ENCODE measurements at places on chromosomes 4 and X. TPM values are rescaled to one million over a fixed set of nuclear protein-coding genes. Genes with fewer than 3 reads are reported as not detected.

GRCh38 chr4:25448379-25449109 lies 71.5 kb downstream of the ANAPC4 start:
- DNase-seq: peak; percentile 32

RAB39B gene
- 0.85 TPM for polyA plus RNA-seq

DNA sequence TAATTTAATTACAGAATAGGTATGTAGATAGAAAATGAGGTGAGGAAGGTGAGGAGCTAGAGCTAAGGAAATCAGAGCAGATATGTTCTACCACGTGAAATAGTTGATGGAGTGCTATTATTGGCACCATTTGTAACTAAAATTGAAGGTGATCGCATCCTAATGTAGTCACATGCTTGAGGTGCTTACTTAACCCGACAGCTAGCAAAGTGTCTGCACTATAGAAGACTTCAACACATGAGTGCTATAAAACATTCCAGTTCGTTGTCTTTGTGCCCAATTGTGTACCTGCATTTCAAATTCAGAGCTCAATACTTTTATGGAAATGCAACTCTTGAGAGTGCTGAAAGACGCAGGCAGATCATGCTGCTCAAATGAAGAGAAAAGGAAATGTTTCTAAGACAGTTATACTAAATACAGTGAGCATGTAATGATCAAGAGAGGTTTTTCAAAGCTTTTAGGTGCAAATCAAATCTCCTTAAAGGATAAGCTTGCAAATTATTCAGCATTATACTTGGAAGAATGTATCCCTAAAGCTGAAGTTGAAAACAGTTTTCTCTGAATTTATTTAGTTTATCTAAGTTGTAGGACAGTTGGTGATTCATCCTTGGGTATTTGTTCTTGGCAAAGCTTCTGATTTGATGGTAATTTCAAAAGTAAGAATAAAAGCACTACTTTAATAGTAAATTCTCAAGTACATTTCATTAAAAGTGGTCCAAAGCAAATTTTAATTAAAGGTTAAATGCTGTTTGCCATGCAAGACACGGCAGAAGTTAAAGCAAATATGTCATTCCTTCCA lies 223.9 kb upstream of the EPHA5 start:
- DNase-seq: no peak

PAGE1 gene
- polyA plus RNA-seq: not detected

RRAGB gene
- 41.8 TPM for polyA plus RNA-seq

RNF212 gene
- polyA plus RNA-seq: 13.2 TPM

GABRE gene
- 16.6 TPM for polyA plus RNA-seq

DNA sequence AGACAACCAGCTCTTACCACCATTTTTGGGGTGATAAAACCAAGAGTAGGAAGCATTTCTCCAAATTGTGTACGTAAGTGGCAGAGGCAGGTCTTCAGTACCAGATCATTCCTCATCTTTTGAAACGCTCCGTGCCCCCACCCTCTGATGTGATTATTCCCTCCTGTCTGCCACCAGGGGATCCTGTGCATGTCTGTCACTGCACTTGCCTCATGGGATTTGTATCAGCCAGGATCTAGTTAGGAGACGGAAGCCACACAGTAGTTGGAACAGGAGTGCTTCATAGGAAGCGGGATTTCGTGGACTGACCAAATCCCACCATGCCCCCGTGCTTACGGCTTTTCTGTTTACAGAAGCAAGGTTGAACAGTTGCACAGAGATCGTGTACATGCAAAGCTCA lies 75.5 kb downstream of the SHROOM2 start:
- no peak for DNase-seq

HMGN5 gene
- polyA plus RNA-seq: 26.7 TPM

GRCh38 chr4:180909279-180909678 lies 1333.9 kb upstream of the TENM3 start:
- no peak for DNase-seq

DNA sequence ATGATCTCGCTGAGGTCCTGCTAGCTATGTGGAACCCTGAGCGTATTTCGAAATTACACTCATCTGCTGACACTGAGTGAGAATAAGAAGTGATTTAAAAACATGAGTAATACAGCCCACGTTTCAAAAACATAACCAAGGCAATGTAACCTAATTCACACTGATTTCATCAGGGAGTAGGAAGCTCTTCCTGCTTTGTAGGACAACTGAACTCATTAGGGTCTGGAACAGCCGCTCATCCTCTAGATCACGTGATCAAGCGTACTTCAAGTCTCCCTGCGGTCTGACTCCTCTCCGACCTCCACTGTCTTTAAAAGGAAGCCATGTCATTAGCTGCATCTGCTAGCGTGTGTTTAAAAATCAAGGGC lies 138.0 kb downstream of the NSUN7 start:
- DNase-seq: no peak

STOX2 gene
- 19.5 TPM for polyA plus RNA-seq

DNA sequence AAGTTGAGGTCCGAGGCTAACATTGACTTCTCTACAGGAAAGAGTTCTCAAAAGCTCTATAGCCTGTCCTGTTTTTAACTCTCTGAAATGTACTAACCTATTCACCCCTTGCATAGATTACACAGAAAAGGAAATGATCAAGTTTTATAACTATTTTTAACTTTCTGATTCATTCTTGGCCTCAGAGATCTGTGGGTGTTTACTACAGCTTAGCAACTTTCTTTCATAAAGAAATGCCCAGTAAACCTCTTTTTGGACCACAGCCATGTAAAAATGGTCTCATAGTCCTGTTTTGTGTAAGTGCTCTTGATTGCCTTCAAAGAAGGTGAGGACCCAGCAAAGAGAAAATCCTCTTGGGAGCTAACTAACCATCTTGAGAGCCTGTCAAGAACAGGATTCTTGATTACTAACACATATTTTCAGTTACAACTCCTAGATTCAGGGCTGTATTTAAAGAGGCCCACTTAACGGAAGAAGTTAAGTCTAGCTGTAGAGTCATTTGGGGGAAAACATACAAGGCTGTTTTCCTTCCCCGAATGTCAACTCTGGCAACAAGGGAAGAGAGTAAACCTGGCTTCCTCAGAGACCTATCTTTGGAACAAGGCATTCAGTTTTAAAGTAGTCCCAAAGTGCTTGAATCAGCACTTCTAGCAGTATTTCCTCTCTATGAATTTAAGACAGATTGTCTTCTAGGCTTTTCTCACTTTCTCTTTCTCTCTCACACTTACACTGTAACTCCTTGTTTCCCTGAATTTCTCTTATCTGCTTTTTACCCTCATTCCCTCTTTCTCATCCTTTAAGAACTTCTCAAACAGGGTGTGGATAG lies 78.2 kb downstream of the IL21 start:
- no peak for DNase-seq

- DNase-seq: no peak
These were observed 19.7 kb downstream of the LRCH2 start for GRCh38 chrX:115214151-115214550.

- DNase-seq: no peak
These were observed 1.9 kb downstream of the UBE2D3 start for GRCh38 chr4:102825261-102826091.

- DNase-seq: no peak
These were observed 43.5 kb downstream of the CLCN3 start for GRCh38 chr4:169663831-169664230.

DNA sequence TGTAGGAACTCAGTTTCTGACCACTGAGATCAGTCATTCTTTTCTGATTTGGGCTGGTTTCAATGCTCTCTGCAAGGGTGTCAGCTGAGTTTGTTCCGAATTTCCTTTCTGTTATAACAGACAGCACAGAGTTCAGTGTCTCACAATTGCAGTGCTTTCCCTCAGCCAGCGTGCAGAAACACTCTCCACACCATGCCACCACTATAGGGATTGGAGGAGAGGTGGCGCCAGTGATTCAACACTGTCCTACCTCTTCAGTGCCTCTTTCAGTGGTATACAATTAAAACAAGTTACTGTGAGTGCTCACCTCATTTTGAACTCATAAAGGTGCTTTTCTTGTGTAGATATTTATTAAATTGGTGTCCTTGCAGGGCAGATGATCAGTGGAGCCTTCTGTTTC lies 413.2 kb upstream of the CXorf51B start:
- no peak for DNase-seq

FAM241A gene
- 2.6 TPM for polyA plus RNA-seq

DNA sequence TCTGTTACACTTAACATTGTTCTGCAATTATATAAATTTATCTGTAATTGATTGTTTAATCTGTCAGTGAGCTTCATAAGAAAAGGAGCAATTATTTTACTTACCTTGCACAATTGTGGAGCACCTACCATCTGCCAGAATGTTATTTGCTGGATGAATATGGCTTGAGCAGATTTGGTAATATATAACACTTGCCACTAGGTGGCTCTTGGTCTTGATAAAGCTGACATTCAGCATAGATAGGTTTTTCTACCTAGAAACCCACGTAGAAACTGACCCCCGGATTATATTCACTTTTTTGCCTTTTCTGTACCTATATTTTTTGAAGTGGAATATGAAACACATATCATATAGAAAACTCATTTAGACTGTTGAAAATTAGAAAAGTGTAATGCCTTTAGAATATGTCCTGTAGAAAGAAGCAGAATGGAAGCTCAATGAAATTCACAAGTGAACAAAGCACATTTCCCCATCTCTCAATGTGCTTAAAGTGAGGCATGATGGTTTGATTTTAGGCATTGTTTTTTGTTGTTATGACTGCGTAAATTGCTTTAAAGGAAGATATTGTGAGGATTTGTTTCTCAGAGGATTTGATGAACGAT lies 9.5 kb downstream of the RBPJ start:
- no peak for DNase-seq

ZDHHC9 gene
- 36.0 TPM for polyA plus RNA-seq

AKAP14 gene
- 4.8 TPM for polyA plus RNA-seq

RUFY3 gene
- polyA plus RNA-seq: 158 TPM

CFP gene
- polyA plus RNA-seq: 6.0 TPM

DNA sequence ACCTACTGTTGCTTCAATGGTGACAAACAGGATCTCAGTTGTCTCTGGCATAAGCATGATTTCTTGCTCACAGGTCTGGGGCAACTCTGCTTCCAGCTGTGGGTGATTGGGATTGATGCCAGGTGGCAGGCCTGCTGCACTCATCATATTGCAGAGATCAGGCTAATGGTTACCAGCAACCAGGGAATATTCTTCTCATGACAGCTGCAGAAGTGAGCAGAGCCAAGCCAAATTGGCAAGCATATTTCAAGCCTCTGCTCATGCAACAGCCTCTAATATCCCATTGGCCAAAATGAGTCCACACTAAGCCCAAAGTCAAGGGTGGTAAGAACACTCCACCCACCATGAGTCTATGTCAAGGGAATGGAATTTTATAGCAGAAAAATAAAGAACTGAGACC lies 26.7 kb upstream of the TBC1D19 start:
- DNase-seq: no peak

HMX1 gene
- not detected for polyA plus RNA-seq

FGF5 gene
- polyA plus RNA-seq: not detected

GRCh38 chr4:123110685-123111084 lies 188.3 kb upstream of the NUDT6 start:
- DNase-seq: no peak

TLL1 gene
- 3.8 TPM for polyA plus RNA-seq

GRCh38 chr4:145011636-145012035 lies 86.4 kb downstream of the ANAPC10 start:
- DNase-seq: no peak

GRCh38 chrX:63657821-63658220 lies 127.2 kb downstream of the ARHGEF9 start:
- peak; percentile 73 for DNase-seq

DNA sequence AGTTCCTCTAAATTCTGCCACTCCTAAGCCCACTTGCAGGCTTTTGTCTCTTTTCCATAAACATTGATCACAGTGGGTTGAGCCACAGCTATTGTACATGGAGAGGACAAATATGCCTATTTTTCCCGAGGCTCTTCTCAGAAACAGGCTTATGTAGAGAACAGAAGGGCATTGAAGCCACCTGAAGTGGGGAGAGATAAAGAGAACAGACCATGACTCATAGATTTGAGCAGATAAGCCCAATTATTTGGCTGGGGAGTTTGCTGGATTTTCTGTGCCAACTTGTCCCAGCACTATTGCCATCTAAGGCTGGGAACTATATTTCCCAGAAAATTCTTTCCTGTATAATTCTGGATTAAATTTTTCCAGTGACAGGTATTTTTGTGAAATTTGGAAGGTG lies 446.1 kb upstream of the RPS6KA3 start:
- no peak for DNase-seq

DNA sequence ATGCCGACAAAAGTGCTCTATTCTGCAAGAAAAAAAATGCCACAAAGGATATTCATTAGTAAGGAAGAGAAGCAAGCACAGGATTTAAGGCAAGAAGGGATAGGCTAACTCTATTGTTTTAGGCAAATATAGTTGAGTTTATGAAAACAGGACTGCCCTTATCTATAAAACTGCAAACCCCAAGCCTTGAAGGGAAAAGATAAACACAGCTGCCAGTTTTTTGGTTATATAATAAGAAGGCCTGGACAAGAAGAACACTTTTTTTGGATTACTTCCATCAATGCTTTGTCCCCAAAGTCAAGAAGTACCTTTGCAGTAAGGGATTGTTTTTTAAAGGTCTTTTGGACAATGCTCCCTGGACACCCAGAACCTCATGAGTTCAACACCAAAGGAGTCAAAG lies 45.4 kb upstream of the WWC2 start:
- DNase-seq: no peak

PGRMC1 gene
- polyA plus RNA-seq: 141 TPM

CENPVL2 gene
- polyA plus RNA-seq: not detected

CT45A5 gene
- polyA plus RNA-seq: 40.4 TPM

MAGEA4 gene
- polyA plus RNA-seq: not detected

GRCh38 chr4:103634236-103634635 lies 85.5 kb downstream of the TACR3 start:
- no peak for DNase-seq

All from left lung (tissue), 14 donors.